Stimulated activated CD8-positive, alpha-beta memory T cell treated with anti-CD3 and anti-CD28 coated beads, Interleukin-4, amount 100 ng/mL, for 1 hour (primary cell): ENCODE measurements at places on chromosomes 5 and 9.

- DNase-seq, result no peak
Observed at GRCh38 chr5:127320032-127320965, 29.7 kb downstream of the MEGF10 start.

DNA sequence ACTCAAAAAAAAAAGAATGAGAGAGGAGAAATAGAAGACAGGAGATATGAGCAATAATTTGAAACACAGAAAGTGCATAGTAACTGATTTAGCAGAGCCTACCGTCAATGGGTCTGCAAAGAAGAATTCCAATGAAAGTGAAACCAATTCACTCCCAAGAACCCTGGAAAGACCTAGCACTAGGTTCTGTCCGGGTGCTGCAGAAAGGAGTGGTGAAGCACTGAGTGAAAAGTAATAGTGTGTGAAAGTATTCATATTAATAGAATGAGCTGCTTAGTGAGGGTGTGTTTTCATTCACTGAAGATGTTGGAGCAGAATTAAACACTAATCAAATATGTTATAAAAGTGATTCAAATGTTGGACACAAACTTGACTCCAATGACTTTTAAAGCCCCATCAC is 51.3 kb upstream of the SLC30A5 start:
- no peak for DNase-seq

GRCh38 chr9:109272745-109273144 is 48.1 kb downstream of the EPB41L4B start:
- DNase-seq, result no peak

DNA sequence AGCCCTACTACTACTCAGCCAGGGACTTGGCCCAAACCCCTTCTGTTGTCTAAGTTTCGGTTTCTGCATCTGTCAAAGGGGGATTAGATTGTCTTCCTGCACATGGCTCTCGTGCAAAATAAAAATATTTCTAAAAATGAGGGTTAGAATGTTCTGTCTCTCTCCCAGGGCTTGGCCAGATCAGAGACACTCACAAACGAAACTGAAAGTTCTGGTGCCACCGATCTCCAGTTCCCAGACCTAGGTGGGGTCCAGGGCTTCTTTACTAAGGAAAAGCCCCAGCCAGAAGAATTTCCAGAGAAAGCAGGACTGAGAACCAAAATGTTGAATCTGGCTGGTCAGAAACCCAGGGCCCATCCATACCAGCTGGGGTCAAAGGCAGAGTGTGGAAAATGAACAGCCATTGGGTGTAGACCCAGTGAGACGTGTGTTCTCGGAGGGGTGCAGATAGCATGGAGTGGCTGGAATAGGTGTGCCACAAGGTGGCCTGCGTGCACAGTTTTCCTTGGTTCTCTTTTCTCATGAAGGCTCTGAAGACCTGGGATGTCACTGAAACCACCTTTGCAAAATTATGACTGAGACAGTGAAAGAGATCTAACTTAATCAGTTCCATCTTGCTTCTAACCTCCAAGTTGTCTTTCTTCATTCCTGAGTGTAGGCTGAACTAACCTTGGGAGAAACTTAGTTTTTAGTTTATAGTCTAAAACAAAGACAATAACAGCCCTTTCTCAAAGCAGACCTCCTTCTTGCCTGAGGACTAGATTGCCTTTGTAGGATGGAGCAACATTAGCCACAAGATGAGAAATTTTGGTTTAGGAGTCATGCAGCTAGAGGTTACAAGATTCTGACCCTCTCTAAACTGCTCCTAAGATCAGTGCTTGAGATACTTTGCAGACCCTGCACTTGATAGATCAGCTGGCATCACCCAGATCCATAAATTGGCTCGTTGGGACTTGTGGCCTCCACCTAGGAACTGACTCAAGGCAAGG is 2.3 kb upstream of the SLC23A1 start:
- DNase-seq, result no peak

GRCh38 chr9:114560956-114561355 is 26.6 kb upstream of the ATP6V1G1 start:
- DNase-seq, result no peak

- DNase-seq, result no peak
Observed at GRCh38 chr9:17082343-17083064, 52.3 kb upstream of the CNTLN start.

GRCh38 chr5:16160706-16161105 is 18.9 kb downstream of the MARCHF11 start:
- no peak for DNase-seq

- DNase-seq, result no peak
Observed at GRCh38 chr9:69548681-69549080, 123.5 kb downstream of the APBA1 start.

GRCh38 chr5:78056901-78057514 is 237.5 kb downstream of the AP3B1 start:
- no peak for DNase-seq
